ENCODE measurements at places on chromosomes 6 and 20. TPM values are rescaled to one million over a fixed set of nuclear protein-coding genes. Genes with fewer than 3 reads are reported as not detected.

TREM1 gene
- total RNA-seq = not detected

TNXB gene
- under 0.01 TPM for total RNA-seq

EHMT2 gene
- total RNA-seq = 46.0 TPM

CPXM1 gene
- not detected for total RNA-seq

TOMM6 gene
- total RNA-seq = 97.6 TPM

SLC17A4 gene
- total RNA-seq = not detected

TMEM239 gene
- total RNA-seq = not detected

SIRPA gene
- 47.6 TPM for total RNA-seq

MDFI gene
- 0.67 TPM for total RNA-seq

SAMD3 gene
- total RNA-seq = not detected

CAGE1 gene
- not detected for total RNA-seq

OPRM1 gene
- total RNA-seq = not detected

SCRT2 gene
- not detected for total RNA-seq

HDGFL1 gene
- not detected for total RNA-seq

GCNT2 gene
- total RNA-seq = 182 TPM

PKHD1 gene
- under 0.01 TPM for total RNA-seq

IL17F gene
- total RNA-seq = not detected
